Mesothelial cell of epicardium (in vitro differentiated cells): ENCODE measurements at places on chromosomes 5 and 9. TPM values are rescaled to one million over a fixed set of nuclear protein-coding genes. Genes with fewer than 3 reads are reported as not detected.
A peak's percentile ranks its signal among the peaks of the same experiment; 100 is the strongest.

The PCDHB2 gene
- total RNA-seq, result 116 to 127 TPM (median 118 TPM) in 3 replicates

The TMC1 gene
- 0.22 to 0.29 TPM in 2 of 3 replicates, not detected in the other for total RNA-seq

The BRINP1 gene
- total RNA-seq, result 11.4 to 13.2 TPM (median 13.0 TPM) in 3 replicates

The SPATA24 gene
- total RNA-seq, result 4.8 to 6.5 TPM (median 6.1 TPM) in 3 replicates

The PRDM12 gene
- 0.11 TPM in 1 of 3 replicates, not detected in the others for total RNA-seq

The TXNDC8 gene
- not detected in 3 replicates for total RNA-seq

The PARP8 gene
- 27.0 to 29.4 TPM (median 27.5 TPM) in 3 replicates for total RNA-seq

The SPAAR gene
- total RNA-seq, result 0.14 to 0.47 TPM (median 0.27 TPM) in 3 replicates

The EGFL7 gene
- total RNA-seq, result 35.6 to 39.3 TPM (median 38.2 TPM) in 3 replicates

The ADRA1B gene
- total RNA-seq, result 2.4 to 2.6 TPM (median 2.5 TPM) in 3 replicates

The ERGIC1 gene
- 107 to 110 TPM (median 109 TPM) in 3 replicates for total RNA-seq

The LECT2 gene
- total RNA-seq, result not detected in 3 replicates

The PLGRKT gene
- 18.2 to 21.7 TPM (median 19.6 TPM) in 3 replicates for total RNA-seq

The LMX1B gene
- 0.09 TPM in 1 of 3 replicates, not detected in the others for total RNA-seq

GRCh38 chr9:133371261-133371711 lies 4.6 kb downstream of the SURF4 start:
- no peak for DNase-seq
- H3K27me3 ChIP-seq, result no peaks in the 10 kb centered on the region
- no peak overlapping the region for H3K27ac ChIP-seq
- H3K36me3 ChIP-seq, result peaks cover 2% of the 10 kb centered on the region

- H3K4me3 ChIP-seq, result no peak overlapping the region
- H3K4me1 ChIP-seq, result no peaks in the 10 kb centered on the region
- H3K27me3 ChIP-seq, result no peaks in the 10 kb centered on the region
- DNase-seq, result no peak
These were observed 201.2 kb downstream of the ADCY2 start for GRCh38 chr5:7597059-7597642.

GRCh38 chr5:35838370-35839042 lies 18.2 kb upstream of the IL7R start:
- DNase-seq, result no peak
- no peak overlapping the region for H3K27ac ChIP-seq

GRCh38 chr5:57303985-57304384 lies 130.1 kb downstream of the GPBP1 start:
- no peak for DNase-seq
- H3K4me3 ChIP-seq, result no peak overlapping the region
- peaks cover 26% of the 10 kb centered on the region for H3K4me1 ChIP-seq
- H3K36me3 ChIP-seq, result peaks cover 16% of the 10 kb centered on the region
- no peaks in the 10 kb centered on the region for H3K27me3 ChIP-seq
- peak overlapping the region; percentile 17 for H3K27ac ChIP-seq

DNA sequence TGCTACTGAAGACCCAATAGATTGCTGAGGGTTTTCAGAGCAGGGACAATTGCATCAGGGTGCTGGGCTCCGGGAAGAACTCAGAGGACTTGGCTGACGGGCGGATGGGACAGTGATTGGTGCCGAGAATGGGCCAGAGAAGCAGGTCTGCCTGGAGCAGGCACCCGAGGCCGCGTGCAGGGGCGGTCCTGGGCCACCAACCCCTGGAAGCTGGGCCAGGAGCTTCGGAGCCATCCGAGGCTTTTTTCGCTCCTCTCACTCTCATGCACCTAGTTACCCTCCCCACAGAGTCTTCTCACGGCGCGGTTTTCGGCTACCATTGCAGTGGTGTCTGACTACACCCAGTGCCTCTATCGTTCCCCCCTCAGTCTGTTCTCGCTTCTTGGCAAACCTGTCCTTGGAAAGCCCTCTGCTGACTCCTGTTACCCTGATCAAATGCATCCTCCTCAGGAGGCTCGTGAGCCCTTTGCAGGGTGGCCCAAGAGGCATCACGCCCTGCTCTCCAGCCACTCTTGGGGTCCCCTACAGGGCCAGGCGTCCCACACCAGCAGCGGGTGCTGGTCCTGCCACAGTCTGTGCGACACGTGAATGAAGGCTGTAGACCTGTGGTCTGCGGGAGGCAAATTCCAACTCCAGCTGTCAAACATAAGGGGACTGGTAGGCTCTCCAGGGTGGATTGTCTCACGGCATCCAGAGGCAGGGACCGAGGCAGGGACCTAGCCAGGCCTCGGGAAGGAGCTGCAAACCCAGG lies 1.2 kb upstream of the CLPTM1L start:
- peak overlapping the region; percentile 82 for H3K27ac ChIP-seq
- H3K4me3 ChIP-seq, result peak overlapping the region; percentile 74
- no peak for DNase-seq
- peaks cover 15% of the 10 kb centered on the region for H3K4me1 ChIP-seq
- H3K27me3 ChIP-seq, result no peaks in the 10 kb centered on the region

DNA sequence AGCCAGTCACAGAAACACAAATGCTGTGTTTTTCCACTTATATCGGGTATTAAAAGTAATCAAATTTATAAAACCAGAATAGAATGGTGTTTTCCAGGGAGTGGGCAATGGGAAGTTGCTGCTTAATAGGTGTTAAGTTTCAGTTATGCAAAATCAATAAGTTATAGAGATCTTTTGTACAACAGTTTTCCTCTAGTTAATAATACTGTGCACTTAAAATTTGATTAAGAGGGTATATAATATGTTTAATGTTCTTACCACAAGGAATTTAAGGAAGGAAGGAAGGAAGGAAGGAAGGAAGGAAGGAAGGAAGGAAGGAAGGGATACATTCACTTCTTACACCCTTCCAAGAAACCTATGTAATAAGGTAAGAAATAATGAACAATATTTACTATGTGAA lies 867.7 kb upstream of the CDH6 start:
- no peaks in the 10 kb centered on the region for H3K36me3 ChIP-seq
- no peaks in the 10 kb centered on the region for H3K4me1 ChIP-seq
- H3K27me3 ChIP-seq, result no peaks in the 10 kb centered on the region

GRCh38 chr5:76022611-76023010 lies 60.6 kb upstream of the SV2C start:
- H3K4me3 ChIP-seq, result no peak overlapping the region
- H3K4me1 ChIP-seq, result no peaks in the 10 kb centered on the region
- no peaks in the 10 kb centered on the region for H3K36me3 ChIP-seq
- H3K27me3 ChIP-seq, result peaks cover 66% of the 10 kb centered on the region

GRCh38 chr5:140189253-140189652 lies 14.3 kb downstream of the CYSTM1 start:
- H3K4me3 ChIP-seq, result no peak overlapping the region
- no peaks in the 10 kb centered on the region for H3K4me1 ChIP-seq
- no peaks in the 10 kb centered on the region for H3K36me3 ChIP-seq
- no peak overlapping the region for H3K27ac ChIP-seq
- no peaks in the 10 kb centered on the region for H3K27me3 ChIP-seq

GRCh38 chr5:68225188-68225910 lies 9.8 kb downstream of the PIK3R1 start:
- no peak overlapping the region for H3K27ac ChIP-seq
- H3K27me3 ChIP-seq, result no peaks in the 10 kb centered on the region
- H3K4me3 ChIP-seq, result no peak overlapping the region
- H3K4me1 ChIP-seq, result peaks cover 22% of the 10 kb centered on the region

DNA sequence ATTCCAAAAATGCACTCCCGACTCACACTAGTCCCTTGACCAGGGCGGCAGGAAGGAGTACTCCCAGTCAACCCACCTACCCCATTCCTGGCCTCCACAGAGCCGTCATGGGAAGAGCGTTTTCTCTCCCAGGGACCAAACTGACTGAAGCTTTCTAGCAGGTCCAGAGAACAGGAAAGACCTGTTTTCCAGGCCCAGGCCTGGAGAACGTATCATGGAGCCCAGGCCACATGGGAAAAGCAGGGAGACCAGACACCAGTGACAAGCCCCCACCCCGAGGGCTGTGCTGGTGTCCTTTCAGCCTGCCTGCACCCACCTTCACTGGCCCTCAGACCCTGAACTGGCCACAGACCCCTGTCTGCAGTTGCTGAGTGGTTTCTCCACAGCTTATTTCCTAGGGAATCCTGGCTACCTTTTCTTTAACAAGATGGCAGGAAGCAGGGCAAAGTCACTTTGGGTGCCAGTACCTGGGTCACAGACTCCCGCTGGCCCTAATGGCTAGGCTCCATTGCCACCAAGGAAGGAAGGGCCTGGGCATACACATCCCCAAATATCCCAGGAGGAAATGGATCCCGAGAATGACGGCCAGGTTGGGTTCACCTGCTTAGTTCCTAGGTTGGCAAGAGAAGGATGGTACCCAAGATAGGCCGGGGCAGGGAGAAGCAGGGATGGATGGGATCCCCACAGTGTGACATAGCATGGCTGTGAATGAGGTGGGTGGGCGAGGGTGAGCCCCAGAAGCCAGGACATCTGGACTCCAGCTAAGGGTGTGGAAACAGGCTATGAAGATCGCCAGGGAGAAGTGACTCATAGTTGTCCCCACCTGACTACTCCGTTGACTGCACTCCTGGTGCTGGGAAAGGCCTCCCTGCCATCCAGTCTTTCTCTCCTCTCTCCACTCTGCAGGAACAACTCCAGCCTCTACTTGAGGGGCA lies 12.2 kb downstream of the CCNI2 start:
- H3K4me1 ChIP-seq, result peaks cover 6% of the 10 kb centered on the region
- H3K36me3 ChIP-seq, result peaks cover 27% of the 10 kb centered on the region
- no peak overlapping the region for H3K27ac ChIP-seq
- H3K27me3 ChIP-seq, result no peaks in the 10 kb centered on the region

GRCh38 chr9:105283795-105284194 lies 39.3 kb downstream of the SLC44A1 start:
- no peak overlapping the region for H3K4me3 ChIP-seq
- H3K36me3 ChIP-seq, result no peaks in the 10 kb centered on the region
- H3K4me1 ChIP-seq, result no peaks in the 10 kb centered on the region
- no peak for DNase-seq
- no peaks in the 10 kb centered on the region for H3K27me3 ChIP-seq

- peak within 1 kb of the TSS; percentile 93 for H3K4me3 ChIP-seq
- H3K27me3 ChIP-seq, result peaks cover 9% of the 10 kb centered on the region
- H3K27ac ChIP-seq, result peak within 1 kb of the TSS; percentile 98
- DNase-seq, result peak; percentile 76
These were observed at the start of gene STC2 for GRCh38 chr5:173327948-173328843. STC2 (minus strand) TSS chr5:173328414; CDS start chr5:173328193, 221 bp downstream.

DNA sequence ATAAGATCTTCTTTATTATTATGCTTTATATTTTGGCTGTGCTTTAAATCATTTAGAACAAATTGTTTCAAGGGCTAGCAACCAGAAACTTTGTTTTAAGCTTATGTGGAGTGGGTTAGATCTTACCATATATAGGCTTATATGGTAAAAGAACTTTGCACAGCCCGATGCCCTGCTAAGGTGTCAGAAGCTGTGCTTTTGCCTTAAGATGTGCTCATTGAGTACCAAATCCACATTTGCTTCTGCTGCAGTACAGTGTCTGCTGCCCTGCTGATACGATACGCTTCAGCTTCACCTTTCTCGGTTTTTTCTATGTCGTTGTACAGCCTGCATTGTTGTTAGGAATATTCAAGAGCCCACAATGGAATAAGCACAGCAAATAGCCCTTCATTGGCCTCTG lies 34.8 kb downstream of the CD180 start:
- H3K4me1 ChIP-seq, result peaks cover 11% of the 10 kb centered on the region
- no peak overlapping the region for H3K4me3 ChIP-seq
- H3K36me3 ChIP-seq, result peaks cover 16% of the 10 kb centered on the region
- no peak for DNase-seq
- H3K27ac ChIP-seq, result no peak overlapping the region

GRCh38 chr5:79727451-79728355 lies 38.1 kb downstream of the CMYA5 start:
- H3K27ac ChIP-seq, result no peak overlapping the region
- peaks cover 11% of the 10 kb centered on the region for H3K36me3 ChIP-seq
- no peaks in the 10 kb centered on the region for H3K4me1 ChIP-seq
- no peak for DNase-seq
- H3K27me3 ChIP-seq, result peaks cover 40% of the 10 kb centered on the region

GRCh38 chr9:108443741-108444140 lies 412.0 kb downstream of the ACTL7B start:
- H3K4me1 ChIP-seq, result peaks cover 34% of the 10 kb centered on the region
- H3K36me3 ChIP-seq, result no peaks in the 10 kb centered on the region
- H3K4me3 ChIP-seq, result no peak overlapping the region
- no peak for DNase-seq
- H3K27ac ChIP-seq, result no peak overlapping the region
- H3K27me3 ChIP-seq, result no peaks in the 10 kb centered on the region

DNA sequence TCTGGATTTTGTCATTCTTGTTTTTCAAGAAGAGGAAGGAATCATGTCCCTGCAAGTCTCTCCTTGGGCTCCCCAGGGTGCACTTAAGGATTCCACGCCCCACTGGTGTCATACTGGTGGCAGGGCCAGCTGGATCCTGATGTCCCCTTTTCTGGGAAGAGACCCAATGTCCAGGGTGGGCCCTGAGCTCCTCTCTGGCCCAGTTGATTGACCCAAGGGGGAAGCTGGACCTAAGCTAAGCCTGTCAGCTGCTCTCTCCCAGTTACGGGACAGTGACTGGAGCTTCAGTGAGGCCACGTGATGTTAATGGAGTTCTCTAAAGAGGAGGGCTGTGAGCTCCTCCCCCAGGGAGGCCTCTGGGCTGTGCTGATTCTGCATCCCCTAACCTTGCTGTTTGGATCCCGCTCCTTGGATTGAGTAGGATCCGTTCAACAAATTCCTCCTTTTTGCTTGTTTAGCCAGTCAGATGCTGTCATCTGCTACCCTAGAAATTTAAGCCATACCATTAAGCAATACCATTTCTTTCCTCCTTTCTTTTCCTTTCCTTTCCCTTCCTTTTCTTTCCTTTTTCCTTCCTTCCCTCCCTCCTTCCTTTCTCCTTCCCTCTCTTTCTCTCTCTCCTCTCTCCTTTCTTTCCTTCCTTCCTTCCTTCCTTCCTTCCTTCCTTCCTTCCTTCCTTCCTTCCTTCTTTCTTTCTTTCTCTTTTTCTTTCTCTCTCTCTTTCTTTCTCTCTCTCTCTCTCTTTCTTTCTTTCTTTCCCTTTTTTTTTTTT lies 17.2 kb downstream of the NKX2-5 start:
- DNase-seq, result peak; percentile 33
- no peak overlapping the region for H3K27ac ChIP-seq
- no peak overlapping the region for H3K4me3 ChIP-seq
- peaks cover 72% of the 10 kb centered on the region for H3K27me3 ChIP-seq

- DNase-seq, result no peak
- H3K27ac ChIP-seq, result no peak overlapping the region
- peaks cover 29% of the 10 kb centered on the region for H3K36me3 ChIP-seq
- peaks cover 14% of the 10 kb centered on the region for H3K4me1 ChIP-seq
These were observed 4.8 kb downstream of the SUB1 start for GRCh38 chr5:32589942-32590869.

- no peak overlapping the region for H3K27ac ChIP-seq
- no peaks in the 10 kb centered on the region for H3K27me3 ChIP-seq
- H3K36me3 ChIP-seq, result peaks cover 24% of the 10 kb centered on the region
- DNase-seq, result no peak
- H3K4me1 ChIP-seq, result peaks cover 13% of the 10 kb centered on the region
- H3K4me3 ChIP-seq, result no peak overlapping the region
These were observed 218.3 kb downstream of the ADAMTSL1 start for GRCh38 chr9:18692268-18692667.
